CD4-positive, alpha-beta T cell treated with Interleukin-4 for 1 hour (primary cell): ENCODE measurements at places on chromosomes 2 and 18.
A peak's percentile ranks its signal among the peaks of the same experiment; 100 is the strongest.

GRCh38 chr2:27891673-27892105 lies 1.2 kb downstream of the BABAM2 start:
- DNase-seq: peak; percentile 28

GRCh38 chr2:157256626-157257025 lies 879 bp upstream of the GALNT5 start:
- no peak for DNase-seq

- DNase-seq: no peak
Measured at GRCh38 chr2:101012706-101013181, 10.7 kb downstream of the RPL31 start.

DNA sequence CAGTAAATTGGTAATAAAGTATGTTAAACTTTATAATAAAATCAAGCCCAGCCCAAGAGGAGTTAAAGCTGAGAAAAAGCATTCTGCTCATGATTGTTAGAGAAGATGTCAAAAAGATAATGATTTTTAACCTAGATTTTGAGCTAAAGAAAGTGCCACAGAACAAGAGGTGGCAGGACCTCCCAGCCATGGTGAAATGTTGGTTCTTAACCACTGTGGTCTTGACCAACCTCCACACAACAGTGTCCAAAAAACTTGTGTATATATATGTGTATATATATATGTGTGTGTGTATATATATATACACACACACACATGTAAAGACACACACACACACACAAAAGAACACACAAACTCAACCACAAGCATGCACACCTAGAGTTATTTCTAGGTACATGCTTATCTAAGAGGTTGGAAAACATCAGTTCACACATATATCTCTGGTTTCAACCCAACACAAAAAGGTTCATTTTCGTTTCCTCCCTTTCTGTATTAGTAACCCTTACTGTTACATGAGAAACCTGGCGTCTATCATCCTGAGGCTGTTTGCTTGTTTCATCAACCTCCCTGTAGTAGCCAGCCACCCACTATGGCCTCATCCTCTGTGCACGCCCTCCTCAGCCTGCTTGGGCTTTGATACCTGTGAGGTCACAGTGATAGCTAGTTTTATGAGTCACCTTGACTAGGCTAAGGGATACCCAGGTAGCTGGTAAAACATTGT lies 631.8 kb upstream of the ID2 start:
- no peak for DNase-seq

GRCh38 chr2:128786741-128787478 lies 468.2 kb upstream of the HS6ST1 start:
- DNase-seq: no peak

GRCh38 chr18:13500227-13500865 lies 226.0 kb downstream of the FAM210A start:
- DNase-seq: no peak

- DNase-seq: no peak
Measured at GRCh38 chr2:11676640-11677039, 6.6 kb upstream of the NTSR2 start.

GRCh38 chr2:50514901-50515300 lies 517.0 kb downstream of the NRXN1 start:
- no peak for DNase-seq

DNA sequence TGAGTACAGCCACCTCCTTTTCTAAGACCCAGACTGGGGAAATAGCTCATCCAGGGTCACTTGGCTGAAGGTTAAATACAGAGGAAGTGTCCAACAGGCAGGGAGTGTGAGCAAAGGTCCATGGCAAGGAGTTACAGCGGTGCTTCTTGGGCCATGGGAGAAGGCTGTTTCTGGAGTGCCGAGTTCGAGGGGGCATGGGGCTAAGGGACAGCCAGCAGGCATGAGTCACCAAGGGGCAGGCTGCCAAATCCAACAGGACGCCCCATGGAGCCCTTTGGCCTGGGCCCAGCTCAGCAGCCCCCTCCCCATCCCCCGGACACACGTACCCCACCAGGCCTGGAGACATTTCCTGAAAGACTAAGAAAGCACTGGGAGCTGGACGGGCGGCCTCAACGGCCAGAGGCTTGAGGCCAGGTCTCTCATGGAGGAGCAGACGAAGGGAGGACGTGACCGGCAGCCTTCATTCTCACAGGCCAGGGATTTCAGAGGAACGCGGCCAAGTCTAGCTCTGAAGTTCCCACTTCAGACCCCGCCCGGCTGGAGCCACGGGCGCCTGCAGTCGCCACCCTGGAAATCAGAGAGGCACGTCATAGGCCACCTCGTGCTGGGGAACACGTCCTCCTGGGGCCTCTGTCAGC lies 160.4 kb downstream of the SMAD7 start:
- DNase-seq: no peak
